ENCODE measurements at places on chromosomes 7 and 10.

DNA sequence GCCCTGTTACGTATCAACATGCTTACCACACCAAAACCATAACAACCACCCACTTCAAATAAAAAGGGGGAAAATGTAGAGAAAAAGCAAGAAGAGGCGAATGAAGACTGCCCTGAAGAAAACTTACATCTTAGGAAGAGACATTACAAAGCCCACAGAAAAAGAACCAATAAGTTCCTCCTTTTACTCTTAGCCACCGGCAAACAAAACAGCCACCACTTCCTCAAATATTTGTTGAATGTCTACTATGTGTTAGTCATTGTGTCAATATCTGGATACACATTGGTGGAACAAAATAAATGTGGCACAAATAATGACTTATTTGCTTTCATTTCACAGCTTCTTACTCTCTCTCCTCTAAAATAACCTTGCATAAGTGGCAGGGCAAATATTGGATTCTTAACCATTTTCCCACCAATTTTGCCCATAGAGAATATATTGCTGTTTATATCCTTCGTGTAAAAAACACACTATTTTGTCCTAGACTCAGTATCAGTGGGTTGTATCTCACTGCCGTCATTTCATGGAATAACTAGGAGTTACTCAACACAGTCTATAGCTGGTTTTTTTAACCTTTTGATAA is 106.8 kb downstream of the ANK3 start:
- no peak for DNase-seq
- H3K27ac ChIP-seq: no peak overlapping the region
- no peaks in the 10 kb centered on the region for H3K4me1 ChIP-seq

GRCh38 chr7:24955313-24955712 is 24.7 kb downstream of the OSBPL3 start:
- peaks cover 5% of the 10 kb centered on the region for H3K36me3 ChIP-seq
- peaks cover 32% of the 10 kb centered on the region for H3K4me1 ChIP-seq
- H3K27me3 ChIP-seq: no peaks in the 10 kb centered on the region
- no peak overlapping the region for H3K4me3 ChIP-seq
- DNase-seq: no peak

DNA sequence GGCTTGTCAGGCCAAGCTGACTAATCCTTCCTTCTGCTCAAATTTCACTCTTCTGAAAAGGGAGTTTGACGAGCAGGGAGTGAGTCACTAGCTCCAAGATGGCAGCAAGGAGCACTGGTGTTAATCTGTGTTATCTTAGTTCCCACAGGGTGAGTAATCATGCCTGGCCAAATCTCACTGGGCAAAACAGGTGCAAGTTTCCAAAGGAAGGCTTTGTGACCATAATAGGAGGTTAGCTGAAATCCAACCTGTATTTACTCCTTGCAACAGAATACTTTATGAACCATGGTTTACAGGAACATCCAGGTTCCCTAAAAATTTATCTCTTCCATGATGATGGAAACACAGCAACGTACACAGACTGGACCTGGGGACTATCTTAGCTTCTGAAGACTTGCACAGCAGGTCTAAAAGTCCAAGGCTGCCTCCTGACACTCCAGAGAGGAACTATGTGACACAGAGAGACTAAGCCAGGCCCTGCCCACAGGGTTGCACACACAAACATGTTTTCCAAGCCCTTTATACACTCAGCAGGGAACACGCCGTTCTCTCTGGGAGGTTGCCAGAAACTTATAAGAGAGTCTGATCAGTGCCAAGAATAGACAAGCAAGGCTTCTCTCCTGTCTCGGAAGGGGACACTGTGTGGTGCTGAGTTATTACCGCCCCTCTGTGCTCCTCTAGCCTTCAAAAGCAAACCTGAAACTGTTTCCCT is 46.3 kb downstream of the PDK4 start:
- peaks cover 5% of the 10 kb centered on the region for H3K27me3 ChIP-seq
- DNase-seq: no peak
- H3K27ac ChIP-seq: no peak overlapping the region
- H3K4me3 ChIP-seq: no peak overlapping the region
- H3K4me1 ChIP-seq: no peaks in the 10 kb centered on the region

- H3K4me3 ChIP-seq: no peak overlapping the region
- no peaks in the 10 kb centered on the region for H3K36me3 ChIP-seq
- DNase-seq: no peak
- H3K27me3 ChIP-seq: peaks cover 12% of the 10 kb centered on the region
Measured at GRCh38 chr10:121615435-121615793, 17.2 kb upstream of the FGFR2 start.

DNA sequence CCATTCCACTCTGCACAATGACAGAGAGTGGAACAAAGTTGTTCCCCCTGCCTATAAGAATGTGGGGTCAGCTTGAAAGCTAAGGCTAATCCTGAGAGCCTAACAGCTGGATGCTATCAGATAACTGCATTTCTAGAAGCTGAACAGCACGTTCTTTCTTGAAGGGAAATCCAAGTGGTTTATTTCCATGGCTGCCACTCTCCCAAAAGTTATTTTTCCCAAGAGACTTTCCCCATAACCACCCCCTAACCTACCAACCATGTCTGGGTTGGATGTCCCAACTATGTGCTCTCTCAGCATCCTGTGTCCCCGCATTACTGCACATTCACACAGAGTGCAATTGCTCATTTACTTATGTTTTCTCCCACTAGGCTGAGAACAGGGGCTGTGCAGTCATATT is 140.7 kb upstream of the ANKRD1 start:
- H3K27ac ChIP-seq: no peak overlapping the region
- H3K27me3 ChIP-seq: no peaks in the 10 kb centered on the region
- DNase-seq: no peak
- no peak overlapping the region for H3K4me3 ChIP-seq
- no peaks in the 10 kb centered on the region for H3K4me1 ChIP-seq

- H3K36me3 ChIP-seq: no peaks in the 10 kb centered on the region
- H3K27me3 ChIP-seq: no peaks in the 10 kb centered on the region
- H3K4me1 ChIP-seq: no peaks in the 10 kb centered on the region
- no peak overlapping the region for H3K27ac ChIP-seq
- H3K4me3 ChIP-seq: no peak overlapping the region
- DNase-seq: no peak
Measured at GRCh38 chr10:105969884-105970377, 1194.6 kb downstream of the SORCS1 start.

- H3K36me3 ChIP-seq: no peaks in the 10 kb centered on the region
- no peak for DNase-seq
- no peak overlapping the region for H3K27ac ChIP-seq
- H3K4me1 ChIP-seq: peaks cover 3% of the 10 kb centered on the region
- no peaks in the 10 kb centered on the region for H3K27me3 ChIP-seq
Measured at GRCh38 chr7:47654672-47655298, 72.9 kb upstream of the TNS3 start.

DNA sequence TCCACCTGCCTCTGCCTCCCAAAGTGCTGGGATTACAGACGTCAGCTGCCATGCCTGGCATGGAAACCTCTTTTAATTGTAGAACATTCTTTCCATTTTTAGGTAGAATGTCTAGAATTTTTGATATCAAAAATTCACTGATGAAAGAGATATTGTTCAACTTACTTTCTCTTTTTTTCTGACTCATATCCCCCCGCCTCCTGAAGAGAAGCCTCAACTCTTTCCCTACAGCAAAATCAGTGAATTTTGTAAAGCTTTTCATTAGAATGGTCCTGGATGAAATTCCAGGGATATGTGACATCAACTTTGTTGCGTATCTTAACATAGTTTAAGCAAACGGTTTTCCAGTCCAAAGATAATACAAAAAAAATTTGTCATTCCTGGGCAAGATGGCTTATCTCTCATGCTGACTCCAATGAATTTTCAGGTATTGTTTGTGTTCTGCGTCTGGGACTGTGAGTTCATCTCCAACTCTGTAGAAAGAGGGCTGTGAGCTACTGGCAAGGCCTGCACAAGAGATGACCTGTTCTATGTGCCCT is 256.8 kb downstream of the BMPER start:
- no peak for DNase-seq
- H3K4me3 ChIP-seq: no peak overlapping the region
- no peaks in the 10 kb centered on the region for H3K4me1 ChIP-seq

- H3K27me3 ChIP-seq: peaks cover 74% of the 10 kb centered on the region
- H3K36me3 ChIP-seq: no peaks in the 10 kb centered on the region
Measured at GRCh38 chr7:12570534-12571461, at the start of gene SCIN. Gene SCIN, plus strand, starts transcription at chr7:12570720. Its CDS starts 67 bp downstream, at chr7:12570787.

DNA sequence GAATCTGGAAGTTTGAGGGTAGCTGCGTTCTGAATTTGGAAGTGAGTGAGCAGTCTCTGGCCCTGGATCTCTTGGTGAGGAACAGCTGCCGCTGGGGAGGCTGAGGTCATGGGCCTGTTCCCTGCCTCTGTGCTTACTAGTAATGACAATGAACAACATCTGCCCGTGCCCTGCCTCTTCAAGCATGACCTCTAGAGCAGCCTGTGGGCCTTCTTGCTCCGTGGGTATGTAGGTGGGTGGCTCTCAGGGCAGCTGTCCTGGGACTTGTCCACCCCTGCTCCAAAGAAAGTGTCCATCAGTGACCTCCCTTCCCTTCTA is 186.2 kb downstream of the CXCL12 start:
- H3K36me3 ChIP-seq: no peaks in the 10 kb centered on the region
- no peak for DNase-seq
- no peaks in the 10 kb centered on the region for H3K4me1 ChIP-seq

DNA sequence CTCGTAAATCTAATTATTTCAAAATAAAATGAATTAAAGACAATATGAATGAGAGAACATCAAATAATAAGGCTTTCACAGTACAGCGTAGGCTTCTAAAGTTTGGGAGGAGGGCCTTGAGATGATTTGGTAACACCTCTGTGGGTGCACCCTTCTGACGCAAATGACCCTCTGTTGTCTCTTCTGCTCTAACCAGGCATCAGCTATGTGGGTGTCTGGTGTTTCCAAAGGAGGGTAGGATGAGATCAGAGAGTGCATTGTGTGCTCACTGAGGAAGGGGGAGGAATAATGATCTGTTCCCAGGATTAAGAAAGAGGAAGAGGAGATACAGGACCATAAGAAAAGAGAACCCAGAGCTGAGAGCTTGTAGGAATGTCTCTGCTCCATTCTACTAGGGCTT is 420.4 kb downstream of the SDK1 start:
- H3K4me3 ChIP-seq: no peak overlapping the region
- no peaks in the 10 kb centered on the region for H3K4me1 ChIP-seq
- H3K27me3 ChIP-seq: peaks cover 9% of the 10 kb centered on the region
- no peak for DNase-seq
- H3K36me3 ChIP-seq: no peaks in the 10 kb centered on the region

DNA sequence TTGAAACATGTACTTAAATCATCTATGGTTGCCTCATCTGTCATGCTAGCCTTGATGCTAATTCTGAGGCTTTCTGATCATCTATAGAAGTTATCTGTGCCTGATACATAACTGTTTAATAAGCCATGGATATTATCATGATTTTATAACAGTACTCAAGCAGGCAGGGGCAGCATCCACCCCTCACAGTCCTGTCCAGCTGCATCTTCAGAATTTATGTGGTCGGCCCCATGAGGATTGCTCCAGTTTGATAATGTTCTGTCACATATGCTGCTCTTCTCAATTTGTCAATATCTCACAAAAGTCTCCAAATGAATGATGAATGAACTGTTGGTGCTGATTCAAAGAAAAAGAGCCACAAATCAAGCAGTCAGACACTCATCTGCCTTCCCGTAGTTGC is 335.1 kb upstream of the POM121L12 start:
- no peak overlapping the region for H3K27ac ChIP-seq
- H3K27me3 ChIP-seq: no peaks in the 10 kb centered on the region
- H3K4me3 ChIP-seq: no peak overlapping the region

GRCh38 chr10:116857156-116857555 is 7.9 kb downstream of the ENO4 start:
- H3K27me3 ChIP-seq: peaks cover 8% of the 10 kb centered on the region
- no peaks in the 10 kb centered on the region for H3K4me1 ChIP-seq
- no peak for DNase-seq
- H3K4me3 ChIP-seq: no peak overlapping the region
- H3K27ac ChIP-seq: no peak overlapping the region
- H3K36me3 ChIP-seq: no peaks in the 10 kb centered on the region

- no peak for DNase-seq
- H3K4me1 ChIP-seq: no peaks in the 10 kb centered on the region
- no peak overlapping the region for H3K4me3 ChIP-seq
- H3K27ac ChIP-seq: no peak overlapping the region
- peaks cover 11% of the 10 kb centered on the region for H3K27me3 ChIP-seq
- no peaks in the 10 kb centered on the region for H3K36me3 ChIP-seq
Measured at GRCh38 chr10:78476156-78476555, 442.5 kb downstream of the RPS24 start.

- H3K27me3 ChIP-seq: peaks cover 5% of the 10 kb centered on the region
- DNase-seq: no peak
- no peaks in the 10 kb centered on the region for H3K4me1 ChIP-seq
- H3K36me3 ChIP-seq: no peaks in the 10 kb centered on the region
- H3K27ac ChIP-seq: no peak overlapping the region
- no peak overlapping the region for H3K4me3 ChIP-seq
Measured at GRCh38 chr7:74037609-74038008, 9.6 kb downstream of the ELN start.

DNA sequence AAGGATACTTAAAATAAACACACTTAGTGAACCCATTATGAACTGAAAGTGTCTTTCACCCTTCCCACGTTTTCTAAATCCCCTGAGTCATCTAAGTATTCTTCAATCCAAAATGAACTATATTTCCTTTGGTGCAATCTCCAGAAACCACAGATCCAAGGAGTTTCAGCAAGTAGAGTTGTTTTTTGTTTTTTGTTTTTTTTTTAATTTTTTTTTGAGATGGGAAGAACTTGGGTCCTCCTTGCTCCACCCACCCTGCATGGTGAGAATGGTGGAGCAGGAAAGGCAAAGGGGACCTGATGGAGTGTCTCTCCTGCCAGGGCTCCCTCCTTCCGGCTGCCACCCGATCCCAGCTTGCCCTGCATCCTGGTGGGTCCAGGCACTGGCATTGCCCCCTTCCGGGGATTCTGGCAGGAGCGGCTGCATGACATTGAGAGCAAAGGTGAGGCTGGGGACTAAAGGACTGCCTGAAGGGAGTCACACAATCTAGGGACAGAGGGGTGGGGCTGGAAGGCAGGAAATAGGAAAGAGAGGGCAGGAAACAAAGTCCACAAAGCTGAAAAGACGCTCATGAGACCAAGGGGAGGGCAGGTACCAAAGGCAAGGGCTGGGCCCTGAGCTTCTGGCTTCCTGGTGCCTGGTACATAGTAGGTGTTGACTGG is 12.1 kb downstream of the ATG9B start:
- H3K4me1 ChIP-seq: peaks cover 65% of the 10 kb centered on the region
- H3K27ac ChIP-seq: peak overlapping the region; percentile 18
- peaks cover 14% of the 10 kb centered on the region for H3K36me3 ChIP-seq
- H3K4me3 ChIP-seq: no peak overlapping the region
- H3K27me3 ChIP-seq: no peaks in the 10 kb centered on the region

GRCh38 chr10:106355450-106355849 is 809.1 kb downstream of the SORCS1 start:
- H3K36me3 ChIP-seq: no peaks in the 10 kb centered on the region
- no peak overlapping the region for H3K4me3 ChIP-seq
- no peak for DNase-seq
- no peaks in the 10 kb centered on the region for H3K27me3 ChIP-seq

- no peaks in the 10 kb centered on the region for H3K4me1 ChIP-seq
- no peak overlapping the region for H3K4me3 ChIP-seq
- no peak overlapping the region for H3K27ac ChIP-seq
- peaks cover 19% of the 10 kb centered on the region for H3K27me3 ChIP-seq
Measured at GRCh38 chr10:75593692-75594556, 162.5 kb downstream of the LRMDA start.

Data from activated naive CD8-positive, alpha-beta T cell treated with anti-CD3 and anti-CD28 coated beads for 36 hours (primary cell).